ENCODE measurements at places on chromosomes 4 and X.

DNA sequence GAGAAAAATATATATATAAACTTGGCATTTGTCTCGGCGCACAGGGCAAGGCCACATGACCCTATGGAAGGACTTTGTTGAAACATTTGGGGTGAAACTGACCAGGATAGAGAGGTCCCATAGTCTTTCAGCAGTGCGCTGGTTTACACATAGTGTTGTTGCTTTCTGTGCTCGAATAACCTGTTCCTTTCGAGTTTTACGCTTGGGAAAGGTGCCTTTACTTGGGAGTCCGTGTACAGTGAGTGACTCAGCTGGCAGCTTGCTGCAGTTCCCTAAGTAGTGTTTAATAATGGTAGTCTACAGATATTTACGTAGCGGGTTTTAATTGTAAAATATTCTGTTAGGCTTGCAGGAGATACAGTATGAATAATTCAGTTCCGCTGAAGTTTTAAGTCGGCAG lies 578 bp downstream of the APOOL start:
- peak; percentile 64 for DNase-seq

DNA sequence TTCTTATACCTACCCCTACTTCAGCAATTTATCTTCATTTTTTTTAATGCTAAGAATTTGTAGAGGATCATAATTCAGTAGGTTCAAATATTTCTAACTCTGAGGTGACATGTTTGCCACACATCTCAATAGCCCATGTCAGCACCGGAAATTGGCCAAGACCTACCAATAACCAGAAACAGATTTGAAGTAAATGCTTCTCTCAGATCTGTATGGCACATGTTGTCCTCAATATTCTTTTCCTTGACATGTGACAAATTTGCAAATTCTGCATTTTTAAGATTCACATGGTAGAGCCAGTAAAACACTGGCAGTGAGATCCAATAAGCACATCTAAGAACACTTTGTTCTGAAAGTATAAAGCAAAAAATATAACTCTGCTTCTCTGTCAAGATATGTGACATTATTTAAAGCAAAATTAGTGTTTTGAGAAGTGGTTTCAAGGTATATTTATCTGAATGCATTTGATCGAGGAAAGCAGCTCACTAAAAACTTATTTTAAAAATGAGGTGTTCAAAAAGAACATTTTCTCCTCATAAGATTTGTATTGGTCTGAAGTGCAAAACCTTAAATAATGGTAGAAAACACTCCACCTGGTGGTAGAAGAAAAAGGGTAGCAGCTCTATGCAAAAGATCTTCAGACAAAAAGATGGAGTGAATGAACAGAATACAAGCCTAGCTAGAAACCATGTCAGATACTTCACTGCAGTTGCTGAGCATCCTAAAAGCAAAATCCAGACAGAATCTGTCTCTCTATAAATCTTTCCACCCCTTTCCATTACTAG lies 513.8 kb upstream of the FAM241A start:
- DNase-seq: peak; percentile 35

DNA sequence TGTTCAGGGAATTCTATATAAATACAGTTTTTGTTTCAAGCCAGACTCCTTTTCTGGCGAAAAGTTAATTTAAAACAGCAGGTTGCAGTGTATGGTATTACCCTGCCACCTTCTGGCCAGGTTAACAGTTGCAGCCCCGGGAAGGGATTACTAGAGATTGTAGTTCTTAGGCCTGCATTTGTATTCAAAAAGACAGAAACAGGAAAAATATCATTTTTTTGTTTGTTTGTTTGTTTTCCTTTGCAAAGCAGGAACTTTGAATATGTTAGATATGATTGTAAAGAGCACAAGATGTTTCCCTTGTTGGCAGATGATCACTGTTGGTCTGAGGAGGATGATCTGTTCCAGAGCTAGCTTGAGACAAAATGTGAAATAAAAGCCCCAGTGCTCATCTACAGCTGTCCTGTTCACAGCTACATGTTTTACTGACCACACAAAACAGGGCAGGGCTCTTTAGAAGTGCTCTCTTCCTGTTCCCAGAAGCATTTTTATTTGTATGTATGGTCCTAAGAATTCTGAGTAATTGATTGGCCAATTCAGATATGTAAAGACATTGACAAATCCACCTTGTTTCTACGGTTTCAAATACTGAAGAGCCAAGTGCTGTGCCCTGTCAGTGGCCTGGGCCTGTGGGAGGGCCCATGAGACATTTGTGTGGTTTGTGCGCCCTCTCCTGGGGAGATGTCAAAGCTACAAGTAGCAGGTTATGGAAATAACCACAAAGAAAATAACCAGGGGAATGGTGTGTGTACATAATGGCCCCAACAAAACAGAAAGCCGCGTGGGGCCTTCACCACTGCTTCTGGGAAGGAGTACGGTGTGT lies 57.9 kb downstream of the CLDN22 start:
- DNase-seq: peak; percentile 82

DNA sequence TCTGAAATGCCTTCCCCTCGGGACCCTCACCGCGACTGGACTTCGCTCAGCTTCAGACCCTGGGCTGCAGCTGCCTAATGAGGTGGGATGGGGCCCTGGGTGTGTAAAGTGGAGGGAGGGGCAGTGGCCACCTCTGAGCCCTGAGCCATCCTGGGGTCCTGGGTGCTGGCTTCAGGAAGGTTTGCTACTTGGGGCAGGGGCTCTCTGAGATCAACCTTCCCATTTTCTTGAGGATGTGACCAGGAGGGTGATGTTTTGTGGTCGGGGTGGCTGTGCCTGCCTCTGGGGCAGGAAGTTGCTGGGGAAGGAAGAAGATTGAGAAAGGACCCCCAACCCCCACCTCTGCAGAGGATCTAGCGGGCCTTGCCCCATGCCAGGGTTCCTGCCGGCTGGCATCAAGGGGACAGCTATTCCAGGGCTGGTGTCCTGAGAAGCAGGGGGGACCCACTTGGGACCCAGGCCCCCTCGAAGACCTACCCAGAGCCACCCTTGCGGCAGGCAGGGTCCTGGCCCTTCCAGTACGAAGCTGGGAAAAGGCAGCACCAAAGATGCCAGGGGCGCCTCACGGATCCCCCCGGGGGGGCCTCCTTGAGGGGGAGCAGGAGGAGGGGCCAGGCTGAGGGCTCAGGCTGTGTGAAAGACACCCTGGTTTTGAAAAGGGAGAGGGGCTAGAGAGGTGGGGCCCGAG lies 6.5 kb downstream of the SH3BP2 start:
- DNase-seq: no peak

DNA sequence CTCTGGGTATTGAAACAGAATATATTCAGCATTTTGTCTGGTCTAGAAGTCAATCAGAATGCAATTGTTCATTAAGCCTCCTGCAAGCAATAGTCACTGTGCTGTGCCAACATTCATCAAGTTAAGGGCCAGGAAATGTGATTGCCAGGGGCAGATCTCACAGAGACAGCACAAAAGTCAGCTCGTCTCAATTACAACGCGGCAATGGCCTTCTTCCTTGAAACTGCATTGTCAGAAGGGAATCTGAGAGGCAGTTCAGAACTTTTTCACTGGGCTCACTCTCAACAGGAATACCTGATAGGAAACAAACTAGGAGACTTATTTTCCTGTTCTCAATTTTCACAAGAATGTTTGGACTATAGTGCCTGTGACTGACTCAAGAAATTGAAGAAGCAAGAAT lies 131.1 kb upstream of the NR3C2 start:
- no peak for DNase-seq

DNA sequence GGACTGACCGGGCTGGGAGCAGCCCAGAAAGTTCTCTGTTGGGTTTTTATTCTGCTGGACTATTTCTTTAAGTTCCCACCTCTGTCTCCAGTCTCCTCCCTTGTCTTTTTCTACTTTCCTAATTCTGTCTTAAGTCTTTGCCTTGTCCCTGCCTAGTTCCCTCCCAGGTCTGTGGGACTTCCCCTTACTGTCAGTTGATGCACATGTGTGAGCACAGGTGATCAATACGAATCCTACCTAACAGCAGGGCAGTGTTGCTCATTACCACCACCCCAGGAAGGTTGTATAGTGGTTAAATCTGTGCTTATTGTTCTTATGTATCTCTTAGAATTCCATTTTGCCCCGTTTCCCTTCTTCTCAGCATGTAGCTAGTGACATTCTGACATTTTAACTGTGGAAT lies 62.1 kb downstream of the GALNTL6 start:
- DNase-seq: no peak

DNA sequence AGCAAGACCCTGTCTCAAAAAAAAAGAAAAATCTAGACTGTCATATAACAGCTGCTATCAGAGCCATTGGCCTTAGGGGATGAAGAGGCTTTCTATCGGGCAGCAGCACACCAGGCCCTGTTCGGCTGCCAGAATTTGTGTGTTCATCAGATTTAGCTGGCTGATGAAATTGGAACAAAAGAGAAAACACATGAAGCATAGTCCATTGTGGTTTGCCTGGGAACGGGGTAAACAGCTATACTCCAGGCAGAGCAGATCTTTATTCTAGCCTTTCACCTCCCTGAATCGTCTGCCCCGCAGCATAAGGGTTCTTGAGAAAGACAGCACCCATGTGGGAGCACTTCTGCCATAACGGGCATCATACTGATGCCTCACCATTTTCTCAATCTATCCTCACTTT lies 11.6 kb downstream of the TKTL1 start:
- no peak for DNase-seq

GRCh38 chr4:10803713-10804343 lies 119.3 kb upstream of the CLNK start:
- DNase-seq: no peak

GRCh38 chrX:261167-261918 lies 19.8 kb upstream of the PLCXD1 start:
- DNase-seq: peak; percentile 83

DNA sequence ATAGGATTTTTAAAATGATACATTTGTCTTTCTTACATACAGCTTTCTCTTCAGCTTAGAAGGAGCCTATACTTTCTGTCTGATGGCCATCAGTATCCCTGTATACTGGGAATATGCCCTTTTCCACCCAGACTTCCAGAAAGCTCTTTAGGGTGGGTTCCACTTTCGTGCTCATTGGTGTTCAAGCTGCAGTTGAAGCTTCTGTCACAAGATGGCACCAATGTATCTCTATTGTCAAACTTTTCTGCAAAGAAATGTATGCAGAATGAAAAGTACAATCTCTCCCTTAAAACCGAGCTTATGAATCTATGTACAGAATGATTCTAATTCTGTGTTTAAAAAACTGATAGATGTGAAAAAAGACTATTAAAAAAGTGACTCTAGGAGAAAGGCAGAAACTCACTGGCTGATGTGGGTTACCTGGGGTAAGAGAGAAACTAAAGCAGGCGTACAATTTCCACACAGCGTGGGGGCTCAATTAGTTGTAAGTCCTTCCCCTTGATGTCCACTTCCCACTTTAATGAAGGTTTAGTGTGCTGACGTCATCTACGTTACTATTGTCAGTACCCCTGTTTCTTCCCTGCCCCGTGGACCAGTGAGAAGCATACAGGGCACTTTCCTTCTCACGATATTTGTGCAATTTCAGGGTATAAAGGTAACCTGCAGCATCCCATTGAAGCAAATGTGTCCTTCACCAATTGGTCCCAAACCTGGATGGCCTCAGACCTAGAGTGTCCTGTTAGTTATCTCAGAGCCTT lies 57.3 kb upstream of the TCEAL2 start:
- DNase-seq: peak; percentile 16

Data from epithelial cell of esophagus (primary cell).